ENCODE measurements at places on chromosomes 3 and 15.

DNA sequence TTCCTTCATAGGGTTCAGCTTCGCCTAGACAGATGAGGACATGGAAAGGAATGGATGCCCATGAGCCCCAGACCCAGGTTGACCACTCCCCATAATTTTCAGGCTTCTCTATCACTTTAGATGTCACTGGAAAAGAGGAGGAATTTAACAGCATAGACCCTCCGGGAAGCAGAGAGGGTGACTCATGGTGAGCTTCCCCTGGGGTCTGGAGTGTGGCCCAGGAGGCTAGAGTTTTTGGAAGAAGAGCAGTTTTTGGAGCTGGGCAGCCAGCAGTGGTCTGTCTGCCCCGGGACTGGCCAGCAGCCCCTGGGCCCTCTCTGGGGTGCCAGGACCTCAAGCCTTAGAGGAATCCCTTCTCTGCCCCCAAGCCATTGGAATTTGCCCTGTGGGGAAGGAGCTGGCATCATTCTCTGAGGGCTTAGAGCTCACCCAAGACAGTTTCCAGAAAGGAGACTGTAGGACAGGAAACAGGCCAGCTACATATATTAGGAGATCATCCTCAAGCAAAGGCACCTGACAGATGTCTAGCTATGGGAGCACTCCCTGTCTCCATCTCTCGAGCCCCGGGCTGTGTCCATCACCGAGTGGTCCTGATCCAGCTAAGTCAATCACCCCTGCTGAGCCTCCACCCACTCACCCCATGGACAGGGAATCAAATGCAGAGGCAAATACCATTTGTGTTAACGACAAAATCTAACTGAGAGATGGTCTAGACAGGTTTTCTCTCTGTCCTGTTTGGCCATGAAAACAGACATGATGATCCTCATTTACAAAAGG lies 67.3 kb downstream of the MEGF11 start:
- H3K27ac ChIP-seq = no peak overlapping the region
- DNase-seq = no peak
- H3K4me1 ChIP-seq = no peaks in the 10 kb centered on the region
- H3K4me3 ChIP-seq = no peak overlapping the region

DNA sequence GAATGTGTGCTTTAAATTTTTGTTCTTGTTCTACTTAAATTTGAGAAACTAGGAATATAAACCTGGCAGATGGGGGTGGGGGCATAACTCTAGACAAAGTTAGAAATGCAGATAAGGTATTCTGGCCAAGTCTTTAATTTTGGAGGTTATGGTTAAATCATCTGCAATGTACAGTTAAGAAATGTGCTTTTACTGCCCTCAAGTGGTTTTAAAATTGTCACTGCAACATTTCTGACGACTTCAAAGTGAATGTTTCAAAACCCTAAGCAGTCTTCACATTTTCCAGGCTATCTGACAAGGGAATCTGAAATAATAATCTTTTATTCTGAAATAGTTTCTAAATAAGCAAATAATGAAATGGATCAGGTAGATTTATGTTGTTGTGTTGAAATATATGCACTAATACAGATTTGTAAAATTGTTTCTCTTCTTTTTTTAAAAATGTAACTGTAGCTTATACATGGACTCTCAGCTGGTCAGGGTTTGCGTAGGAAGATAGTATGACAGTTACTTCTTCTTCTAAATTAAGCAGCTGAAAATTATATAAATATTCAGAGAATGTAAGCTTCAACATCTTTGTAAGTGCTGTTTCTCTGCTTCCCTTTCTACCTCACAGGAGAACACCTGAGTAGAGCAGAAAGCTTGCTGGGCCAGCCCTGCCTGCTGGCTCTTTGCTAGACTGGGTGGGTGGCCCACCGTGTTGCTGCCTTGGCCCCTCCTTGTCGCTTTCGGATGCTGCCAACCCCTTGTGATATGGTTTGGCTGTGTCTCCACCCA lies 45.0 kb downstream of the SUCNR1 start:
- DNase-seq = no peak
- no peaks in the 10 kb centered on the region for H3K4me1 ChIP-seq
- no peaks in the 10 kb centered on the region for H3K36me3 ChIP-seq
- H3K27me3 ChIP-seq = no peaks in the 10 kb centered on the region
- H3K4me3 ChIP-seq = no peak overlapping the region

DNA sequence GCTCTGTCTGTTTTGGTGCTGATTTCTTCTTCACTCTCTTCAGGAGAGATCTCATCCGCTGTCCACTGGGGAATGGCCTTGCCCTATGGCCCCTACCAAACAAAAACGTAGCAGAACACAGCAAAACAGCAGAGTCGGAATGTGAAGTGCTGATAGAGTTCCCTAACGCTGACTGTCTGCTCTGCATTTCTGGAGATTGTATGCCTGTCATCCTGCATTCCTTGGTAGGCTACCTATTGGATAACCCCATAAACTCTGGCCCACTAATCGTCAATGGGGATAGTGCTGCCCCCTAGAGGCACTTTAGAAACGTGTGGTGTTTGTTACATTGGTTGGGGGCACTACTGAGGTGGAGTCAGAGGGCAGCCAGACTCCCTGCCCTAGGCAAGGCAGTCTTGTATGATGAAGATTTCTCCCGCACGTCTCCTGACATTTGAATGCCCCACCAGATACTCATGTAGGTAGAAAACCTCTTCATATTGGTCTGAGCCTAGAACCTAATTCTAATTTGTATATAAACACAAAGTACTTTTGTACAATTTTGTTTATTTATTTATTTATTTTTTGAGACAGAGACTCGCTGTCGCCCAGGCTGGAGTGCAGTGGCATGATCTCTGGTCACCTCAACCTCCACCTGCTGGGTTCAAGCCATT lies 15.6 kb upstream of the MAGEF1 start:
- no peaks in the 10 kb centered on the region for H3K36me3 ChIP-seq
- no peak overlapping the region for H3K4me3 ChIP-seq
- no peaks in the 10 kb centered on the region for H3K4me1 ChIP-seq
- no peak overlapping the region for H3K27ac ChIP-seq
- no peaks in the 10 kb centered on the region for H3K27me3 ChIP-seq
- DNase-seq = peak; percentile 22

- no peaks in the 10 kb centered on the region for H3K4me1 ChIP-seq
- H3K27me3 ChIP-seq = no peaks in the 10 kb centered on the region
- H3K36me3 ChIP-seq = no peaks in the 10 kb centered on the region
- no peak for DNase-seq
- H3K4me3 ChIP-seq = no peak overlapping the region
- no peak overlapping the region for H3K27ac ChIP-seq
Measured at GRCh38 chr15:32867313-32867626, 149.5 kb downstream of the GREM1 start.

- no peak overlapping the region for H3K4me3 ChIP-seq
- no peak for DNase-seq
- H3K36me3 ChIP-seq = peaks cover 35% of the 10 kb centered on the region
- H3K27ac ChIP-seq = peak overlapping the region; percentile 51
- no peaks in the 10 kb centered on the region for H3K27me3 ChIP-seq
Measured at GRCh38 chr3:152402695-152403451, 134.1 kb downstream of the MBNL1 start.

GRCh38 chr3:194315965-194316361 lies 35.2 kb downstream of the CPN2 start:
- DNase-seq = no peak
- H3K36me3 ChIP-seq = no peaks in the 10 kb centered on the region
- H3K4me1 ChIP-seq = peaks cover 15% of the 10 kb centered on the region
- H3K27ac ChIP-seq = no peak overlapping the region
- peak overlapping the region; percentile 56 for H3K4me3 ChIP-seq
- H3K27me3 ChIP-seq = peaks cover 16% of the 10 kb centered on the region

GRCh38 chr3:122063908-122064307 lies 8.7 kb downstream of the CD86 start:
- no peaks in the 10 kb centered on the region for H3K36me3 ChIP-seq
- no peak overlapping the region for H3K27ac ChIP-seq
- no peaks in the 10 kb centered on the region for H3K27me3 ChIP-seq
- H3K4me3 ChIP-seq = no peak overlapping the region

DNA sequence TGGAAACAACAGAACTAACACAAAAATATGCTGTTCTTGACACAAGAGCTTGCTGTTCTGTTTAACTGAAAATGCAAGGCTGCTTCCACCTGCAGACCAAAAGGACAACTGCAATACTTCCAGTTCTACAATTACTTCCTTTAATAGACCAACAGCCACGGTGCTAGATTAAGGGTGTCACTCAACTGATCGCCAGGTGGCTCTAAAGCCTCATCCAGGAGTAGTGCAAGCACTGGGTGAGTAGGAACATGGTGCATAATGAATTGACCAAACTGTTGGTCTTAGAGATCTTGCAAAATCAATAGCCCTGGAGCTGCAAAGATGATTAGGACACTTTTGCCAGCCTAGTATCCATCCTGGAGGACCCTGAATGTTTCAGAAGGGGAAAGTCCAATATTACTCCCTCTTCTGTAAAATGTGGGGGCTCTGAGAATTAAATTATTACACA lies 3.6 kb upstream of the CLDN16 start:
- H3K36me3 ChIP-seq = no peaks in the 10 kb centered on the region
- H3K27ac ChIP-seq = no peak overlapping the region
- no peak overlapping the region for H3K4me3 ChIP-seq

GRCh38 chr15:57910672-57911071 lies 154.8 kb downstream of the ALDH1A2 start:
- H3K27me3 ChIP-seq = no peaks in the 10 kb centered on the region
- no peaks in the 10 kb centered on the region for H3K36me3 ChIP-seq
- no peak overlapping the region for H3K4me3 ChIP-seq
- no peak overlapping the region for H3K27ac ChIP-seq
- no peak for DNase-seq

DNA sequence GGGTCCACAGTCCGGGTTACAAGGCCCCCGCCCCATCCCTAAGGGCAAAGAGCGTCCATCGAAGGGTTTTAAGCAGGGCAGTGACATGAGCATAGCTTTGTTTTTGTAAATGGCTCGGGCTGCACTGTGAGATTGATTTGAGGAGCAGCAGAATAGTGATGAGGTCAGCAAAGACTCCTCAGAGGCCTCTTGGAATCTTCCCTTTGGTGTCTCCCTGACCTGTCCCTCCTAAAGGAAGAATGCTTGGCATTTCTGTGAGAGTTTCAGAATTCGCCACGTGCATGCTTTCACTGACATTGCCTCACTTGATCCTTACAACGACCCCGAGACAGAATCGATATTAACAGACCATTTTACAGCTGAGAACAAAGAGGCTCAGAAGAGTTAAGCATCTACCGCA lies 20.3 kb downstream of the LAMP3 start:
- no peak overlapping the region for H3K4me3 ChIP-seq
- no peaks in the 10 kb centered on the region for H3K27me3 ChIP-seq
- no peak for DNase-seq
- H3K4me1 ChIP-seq = no peaks in the 10 kb centered on the region
- H3K36me3 ChIP-seq = no peaks in the 10 kb centered on the region

GRCh38 chr3:134214239-134214638 lies 36.4 kb downstream of the RYK start:
- no peaks in the 10 kb centered on the region for H3K27me3 ChIP-seq
- peaks cover 14% of the 10 kb centered on the region for H3K36me3 ChIP-seq
- no peaks in the 10 kb centered on the region for H3K4me1 ChIP-seq

GRCh38 chr3:197029511-197030167 lies at the start of gene MELTF:
Gene MELTF (minus strand): TSS chr3:197029817. CDS start chr3:197029702, 115 bp downstream.
- no peaks in the 10 kb centered on the region for H3K36me3 ChIP-seq
- peak; percentile 60 for DNase-seq
- peak within 1 kb of the TSS; percentile 59 for H3K4me3 ChIP-seq
- H3K4me1 ChIP-seq = peaks cover 20% of the 10 kb centered on the region
- H3K27ac ChIP-seq = no peak within 1 kb of the TSS
- H3K27me3 ChIP-seq = peaks cover 2% of the 10 kb centered on the region

DNA sequence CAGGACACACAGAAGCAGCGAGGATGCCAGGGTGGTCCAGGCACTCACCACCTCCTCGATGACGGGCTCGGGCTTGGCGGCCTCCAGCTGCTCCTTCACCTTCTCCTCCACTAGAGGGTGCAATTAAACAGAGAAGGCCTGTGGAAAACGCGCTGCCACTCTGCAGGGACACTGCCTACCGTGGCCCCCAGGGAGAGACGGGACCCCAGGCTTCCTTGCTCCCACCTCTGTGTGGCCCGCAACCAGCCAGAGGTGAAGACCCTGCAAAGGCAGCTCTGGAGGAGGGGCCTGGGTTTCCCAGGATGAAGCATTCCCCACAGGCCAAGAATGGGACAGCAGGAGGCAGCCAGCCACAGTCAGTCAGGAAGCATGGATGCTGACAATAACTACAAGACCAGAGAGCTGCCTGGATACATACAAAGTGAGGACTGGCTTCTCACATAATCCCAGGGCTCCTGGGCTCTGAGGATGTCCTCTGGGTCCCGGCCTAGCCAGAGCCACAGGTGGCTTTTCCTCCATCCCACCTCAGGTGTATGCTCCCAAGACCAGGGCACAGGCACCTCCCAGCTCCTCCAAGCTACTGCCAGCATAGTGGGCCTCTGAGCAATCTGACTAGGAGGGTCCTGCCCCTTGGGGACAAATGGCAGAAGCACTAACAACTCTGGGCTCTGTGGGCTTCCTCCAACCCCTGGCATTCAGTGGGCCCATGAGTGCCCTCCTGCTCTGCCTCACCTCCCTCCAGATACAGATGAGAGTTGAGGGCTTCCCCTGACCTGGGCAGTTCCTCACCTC lies 46.2 kb downstream of the PTH1R start:
- peaks cover 83% of the 10 kb centered on the region for H3K36me3 ChIP-seq
- DNase-seq = peak; percentile 27
- H3K27ac ChIP-seq = no peak overlapping the region
- H3K4me3 ChIP-seq = no peak overlapping the region
- no peaks in the 10 kb centered on the region for H3K27me3 ChIP-seq

GRCh38 chr3:171841620-171842000 lies 1.5 kb upstream of the TMEM212 start:
- H3K36me3 ChIP-seq = no peaks in the 10 kb centered on the region
- no peak overlapping the region for H3K4me3 ChIP-seq
- no peak overlapping the region for H3K27ac ChIP-seq
- peaks cover 4% of the 10 kb centered on the region for H3K27me3 ChIP-seq

DNA sequence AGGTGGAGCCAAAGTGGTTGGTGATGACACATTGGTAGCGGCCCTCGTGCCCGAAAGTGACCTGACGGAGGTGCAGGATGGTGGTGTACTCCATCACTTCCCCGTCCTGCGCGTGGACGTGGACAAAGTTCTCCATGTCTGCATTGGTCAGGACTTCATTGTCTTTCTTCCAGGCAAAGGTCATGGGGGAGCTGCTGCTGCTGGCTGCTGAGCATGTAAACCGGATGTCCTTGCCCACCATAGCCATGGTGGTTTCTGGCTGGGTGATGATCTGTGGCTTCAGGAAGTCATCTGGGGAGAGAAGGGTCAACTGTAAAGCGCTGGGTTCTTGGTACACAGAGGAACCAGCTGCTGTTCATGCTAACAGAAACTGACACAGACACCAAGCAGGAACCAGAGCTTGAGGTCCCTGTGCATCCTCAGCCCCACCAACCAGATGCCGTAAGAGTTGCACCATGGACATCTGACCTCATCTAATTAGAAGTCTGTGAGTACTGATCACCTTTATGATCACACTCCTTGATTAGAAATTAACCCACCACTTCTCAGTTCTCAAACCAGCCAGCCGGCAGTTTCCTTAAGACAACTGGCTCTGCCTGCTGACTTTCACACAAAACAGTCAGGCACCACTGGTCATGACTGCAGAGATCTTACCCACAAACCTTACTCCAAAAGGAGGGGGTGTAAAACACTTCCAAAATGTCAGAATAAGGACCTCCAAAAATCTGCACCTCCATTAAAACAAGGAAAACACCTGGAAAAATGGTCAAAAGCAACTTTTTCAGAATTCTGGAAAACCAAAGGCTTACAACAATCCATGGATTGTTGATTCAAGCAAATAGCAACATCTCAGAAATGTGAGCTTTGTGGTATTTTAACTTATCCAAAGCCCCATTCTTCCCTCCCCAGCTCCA lies 114.6 kb downstream of the LRIG1 start:
- no peak for DNase-seq
- H3K36me3 ChIP-seq = peaks cover 59% of the 10 kb centered on the region
- H3K27ac ChIP-seq = no peak overlapping the region
- peaks cover 7% of the 10 kb centered on the region for H3K4me1 ChIP-seq
- H3K4me3 ChIP-seq = no peak overlapping the region
- H3K27me3 ChIP-seq = no peaks in the 10 kb centered on the region
